ENCODE measurements at places on chromosomes 4 and X.

- DNase-seq: peak; percentile 55
Measured at GRCh38 chr4:122830426-122831095, 3.9 kb downstream of the FGF2 start.

DNA sequence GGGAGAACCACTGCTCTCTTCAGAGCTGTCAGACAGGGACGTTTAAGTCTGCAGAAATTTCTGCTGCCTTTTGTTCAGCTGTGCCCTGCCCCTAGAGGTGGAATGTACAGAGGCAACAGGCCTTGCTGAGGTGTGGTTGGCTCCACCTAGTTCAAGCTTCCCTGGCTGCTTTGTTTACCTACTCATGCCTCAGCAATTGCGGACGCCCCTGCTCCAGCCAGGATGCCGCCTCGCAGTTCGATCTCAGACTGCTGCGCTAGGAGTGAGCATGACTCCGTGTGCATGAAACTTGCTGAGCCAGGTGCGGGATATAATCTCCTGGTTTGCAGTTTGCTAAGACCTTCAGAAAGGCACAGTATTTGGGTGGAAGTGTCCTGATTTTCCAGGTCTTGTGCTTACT is 70.9 kb downstream of the MAGEB5 start:
- no peak for DNase-seq

DNA sequence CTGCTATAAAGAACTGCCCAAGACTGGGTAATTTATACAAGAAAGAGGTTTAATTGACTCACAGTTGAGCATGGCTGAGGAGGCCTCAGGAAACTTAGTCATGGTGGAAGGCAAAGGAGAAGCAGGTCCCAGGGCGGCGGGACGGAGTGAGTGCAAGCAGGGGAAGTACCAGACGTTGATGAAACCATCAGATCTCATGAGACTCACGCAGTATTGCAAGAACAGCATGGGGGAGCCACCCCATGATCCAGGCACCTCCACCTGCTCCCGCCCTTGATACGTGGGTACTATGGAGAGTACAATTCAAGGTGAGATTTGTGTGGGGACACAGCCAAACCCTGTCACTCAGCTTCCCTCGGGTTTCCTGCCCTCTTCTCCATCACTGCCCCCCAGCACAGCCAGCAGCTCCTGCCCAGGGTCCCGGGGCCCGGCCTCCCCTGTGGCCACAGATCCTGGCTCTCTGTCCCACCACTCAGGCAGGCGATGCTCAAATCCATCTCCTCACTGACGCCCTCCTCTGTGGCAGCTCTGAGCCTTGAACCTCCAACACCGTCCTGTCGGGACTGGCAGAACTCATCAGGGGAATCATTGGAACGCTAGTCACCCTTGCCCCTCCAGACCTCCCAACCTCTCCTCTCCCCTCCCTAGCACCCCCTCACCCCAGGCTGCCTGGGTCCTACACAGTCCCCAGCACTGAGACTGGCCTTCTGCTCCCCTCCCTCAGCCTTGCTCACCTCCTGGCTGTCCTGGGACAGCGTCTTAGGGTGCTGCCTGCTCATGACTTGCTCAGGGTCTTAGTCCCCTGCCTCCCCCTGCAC is 37.6 kb downstream of the FGFRL1 start:
- no peak for DNase-seq

DNA sequence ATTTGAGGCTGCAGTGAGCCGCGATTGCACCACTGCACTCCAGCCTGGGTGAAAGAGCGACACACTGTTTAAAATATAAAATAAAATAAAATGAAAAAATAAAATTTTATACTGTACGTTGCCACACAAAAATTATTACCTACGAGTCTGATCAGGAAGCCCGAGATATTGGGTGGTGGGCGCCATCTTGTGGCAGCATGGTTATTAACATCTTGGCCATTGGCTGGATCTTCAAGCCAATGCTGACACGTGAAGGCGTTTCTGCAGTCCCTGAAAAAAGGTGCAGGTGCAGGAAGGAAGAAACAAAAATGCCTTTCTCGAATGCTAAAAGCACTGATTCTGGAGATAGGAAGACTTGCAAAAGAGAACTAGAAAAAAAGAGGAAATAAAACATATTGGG is 4.9 kb upstream of the TLR8 start:
- peak; percentile 17 for DNase-seq

- DNase-seq: no peak
Measured at GRCh38 chrX:12702509-12703091, 88.6 kb upstream of the PRPS2 start.

DNA sequence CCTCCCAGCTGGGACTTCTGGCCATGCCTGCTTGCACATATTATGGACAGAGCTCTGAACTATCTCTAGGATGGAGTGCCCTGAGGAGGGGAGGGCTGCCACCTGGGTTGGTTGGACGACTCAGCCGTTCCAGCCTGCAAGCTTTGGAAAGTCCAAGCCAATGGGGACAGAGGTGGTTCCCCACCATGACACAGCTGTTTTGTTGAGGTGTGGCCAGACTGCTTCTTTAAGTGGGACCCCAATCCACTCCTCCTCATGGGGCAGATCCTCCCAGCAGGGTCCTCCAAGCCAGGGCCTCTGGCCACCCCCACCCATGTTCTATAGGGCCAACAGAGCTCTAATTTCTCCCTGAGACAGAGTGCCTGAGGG is 22.7 kb downstream of the F8A3 start:
- no peak for DNase-seq

- DNase-seq: no peak
Measured at GRCh38 chr4:132299841-132300240, 849.3 kb upstream of the PCDH10 start.

GRCh38 chrX:2391869-2392606 is 108.7 kb downstream of the DHRSX start:
- peak; percentile 65 for DNase-seq

- peak; percentile 38 for DNase-seq
Measured at GRCh38 chr4:4260185-4260751, 12.2 kb upstream of the TMEM128 start.

DNA sequence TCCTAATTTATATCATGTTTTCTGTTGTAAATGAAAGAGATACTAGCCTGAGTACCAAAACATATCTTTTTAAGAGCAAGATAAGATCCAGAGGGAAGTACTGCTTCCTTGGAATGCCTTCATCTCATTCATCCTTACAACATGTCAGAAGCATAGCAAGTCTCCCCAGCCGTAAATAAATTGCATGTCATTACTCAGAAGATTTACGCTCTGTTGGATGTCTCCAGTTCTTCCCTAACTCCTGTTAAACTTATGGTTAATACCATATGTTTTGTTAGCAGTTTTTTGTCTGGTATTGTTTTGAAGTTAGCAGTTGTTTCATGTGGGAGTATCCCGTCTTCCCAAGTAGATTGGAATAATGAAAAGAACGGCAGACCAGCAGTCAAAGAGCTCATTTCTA is 7.5 kb upstream of the GPC3 start:
- DNase-seq: no peak

- DNase-seq: peak; percentile 65
Measured at GRCh38 chr4:153573881-153574802, 108.0 kb downstream of the TMEM131L start.

- peak; percentile 35 for DNase-seq
Measured at GRCh38 chr4:145061318-145061920, 36.6 kb downstream of the ANAPC10 start.

GRCh38 chr4:76177709-76178108 is 29.5 kb upstream of the NUP54 start:
- no peak for DNase-seq

DNA sequence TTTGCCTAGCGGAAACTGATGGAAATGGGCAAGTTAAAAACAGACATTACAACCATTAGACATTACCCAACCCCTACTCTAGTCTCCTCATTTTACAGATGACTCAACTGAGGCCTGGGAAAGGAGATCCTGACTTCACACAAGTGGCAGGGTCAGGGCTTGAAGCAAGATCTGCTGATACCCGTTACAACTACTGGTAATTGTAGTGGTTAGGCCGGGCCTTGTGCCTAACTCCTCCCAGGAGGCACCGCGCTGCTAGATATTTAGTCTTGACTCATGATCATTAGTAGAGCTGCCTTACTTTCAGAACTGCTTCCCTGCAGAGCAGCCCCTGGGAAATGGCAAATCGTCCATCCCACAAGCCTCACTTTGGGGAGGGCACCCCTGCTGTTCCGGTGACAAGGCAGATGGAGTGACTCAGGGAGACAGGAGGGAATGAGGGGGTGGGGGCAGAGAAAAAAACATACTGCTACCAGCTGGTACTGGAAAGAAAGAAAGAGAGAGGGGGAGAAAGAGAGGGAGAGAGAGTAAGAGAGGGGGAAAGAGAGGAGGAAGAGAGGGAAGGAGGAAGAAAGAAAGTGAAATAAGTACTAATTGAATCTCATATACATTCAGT is 12.2 kb downstream of the ARHGEF6 start:
- peak; percentile 52 for DNase-seq

GRCh38 chr4:108738003-108738706 is 24.7 kb downstream of the ETNPPL start:
- no peak for DNase-seq

DNA sequence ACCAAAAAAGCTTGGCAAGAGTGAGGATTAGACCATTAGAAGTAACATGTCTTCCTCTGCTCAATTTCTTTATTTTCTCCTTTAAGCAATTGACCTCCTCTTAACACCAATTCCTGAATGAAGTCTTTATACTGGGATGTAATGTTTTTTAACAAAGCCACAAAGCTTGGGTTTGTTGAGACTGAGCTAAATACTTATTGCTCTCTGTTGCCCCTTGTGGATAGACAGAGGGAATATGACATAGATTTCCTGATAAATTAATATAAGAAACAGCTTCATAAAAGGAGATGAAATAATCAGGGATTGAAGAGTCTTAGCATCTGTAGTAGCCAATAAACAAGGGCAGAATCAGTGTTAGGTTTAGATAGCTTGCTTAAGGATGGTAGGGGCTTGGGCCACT is 57.6 kb downstream of the CCDC160 start:
- DNase-seq: no peak

- no peak for DNase-seq
Measured at GRCh38 chr4:13647031-13647430, 19.5 kb upstream of the BOD1L1 start.

DNA sequence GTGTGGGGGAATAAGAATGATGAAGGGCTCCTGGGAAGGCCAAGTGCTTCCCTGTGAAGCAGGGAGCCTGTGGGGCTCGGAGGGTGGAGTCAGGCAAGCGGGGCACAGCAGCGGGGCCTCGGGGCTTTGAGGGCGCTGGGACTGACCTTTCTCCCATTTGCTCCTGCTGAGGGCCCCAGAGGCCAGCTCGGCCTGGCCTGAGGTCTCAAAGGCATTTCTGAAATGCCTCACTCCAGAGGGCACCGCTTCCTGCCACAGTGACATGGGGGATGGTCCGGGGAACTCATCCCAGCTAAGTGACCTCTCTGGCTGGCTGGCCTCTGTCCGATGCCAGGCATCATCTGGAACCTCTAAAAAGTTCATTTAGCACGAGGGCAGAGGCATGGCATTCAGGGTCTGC is 98.8 kb upstream of the STX18 start:
- no peak for DNase-seq

- no peak for DNase-seq
Measured at GRCh38 chr4:38138363-38138762, 178.2 kb downstream of the PTTG2 start.

GRCh38 chr4:185352741-185353140 is 43.0 kb downstream of the LRP2BP start:
- DNase-seq: no peak

GRCh38 chr4:185998791-185999190 is 70.2 kb upstream of the TLR3 start:
- no peak for DNase-seq

DNA sequence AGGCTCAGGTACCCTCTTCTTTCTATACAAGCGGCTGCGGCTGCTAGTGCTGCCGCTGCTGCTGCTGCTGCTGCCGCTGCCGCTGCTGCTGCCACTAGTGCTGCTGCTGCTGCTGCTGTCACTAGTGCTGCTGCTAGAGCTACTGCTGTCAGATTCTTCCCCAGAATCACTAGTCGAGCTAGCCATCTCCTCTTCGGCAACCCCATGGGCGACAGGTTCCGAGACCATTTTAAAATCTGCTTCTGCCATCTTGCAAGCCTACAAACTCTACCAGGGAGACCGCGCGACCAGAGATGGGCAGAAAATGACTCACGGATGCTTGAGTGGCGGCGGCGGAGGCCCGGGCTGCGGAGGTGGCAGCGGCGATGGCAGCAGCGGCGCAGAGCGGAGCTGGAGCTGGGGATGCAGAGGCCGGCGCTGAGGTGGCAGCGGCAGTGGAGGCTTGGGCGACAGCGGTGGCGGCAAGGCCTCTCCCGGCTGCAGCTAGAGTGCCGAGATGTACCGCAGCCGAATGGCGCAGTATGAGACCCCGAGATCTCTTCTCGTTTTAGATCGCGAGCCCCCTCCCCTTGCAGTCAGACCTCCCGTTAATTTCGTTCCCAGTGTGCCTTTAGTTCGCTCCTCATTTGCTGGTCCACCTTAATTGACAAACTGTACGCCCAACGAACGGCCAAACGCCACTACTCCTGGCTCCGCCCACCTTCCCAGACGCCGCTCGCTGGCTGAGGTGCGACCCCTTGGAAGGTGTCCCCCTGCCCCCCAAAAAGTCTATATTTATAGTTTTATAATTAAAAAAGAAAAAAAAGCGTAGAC is at the start of gene NAP1L3:
Gene NAP1L3 (minus strand): TSS at position 523 of the 813 bp plus-strand sequence. CDS start 274 bp downstream, at position 249.
- DNase-seq: no peak

- no peak for DNase-seq
Measured at GRCh38 chr4:85717847-85718246, 242.9 kb downstream of the ARHGAP24 start.

- no peak for DNase-seq
Measured at GRCh38 chr4:22099896-22100295, 151.3 kb upstream of the KCNIP4 start.

- no peak for DNase-seq
Measured at GRCh38 chr4:102091656-102092055, 253.6 kb downstream of the SLC39A8 start.

DNA sequence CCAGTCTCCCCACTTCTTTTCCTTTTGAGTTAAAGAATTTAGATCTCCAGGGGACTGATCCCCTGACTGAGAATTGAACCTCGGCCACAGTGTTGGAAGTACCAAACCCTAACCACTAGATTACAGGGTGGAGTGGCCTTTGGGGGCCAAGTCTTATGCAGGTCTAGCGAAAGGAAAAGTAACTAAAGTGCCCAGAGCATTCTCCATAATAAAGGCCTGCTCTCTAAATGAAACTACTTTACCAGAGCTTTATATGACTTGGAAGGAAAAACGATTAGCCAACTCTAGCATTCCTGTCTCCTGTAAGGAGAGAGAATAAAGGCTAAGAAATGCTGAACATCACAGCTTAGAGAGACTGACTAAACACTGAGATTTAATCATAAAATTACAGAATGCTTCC is 788.0 kb downstream of the C4orf33 start:
- DNase-seq: no peak

GRCh38 chr4:105808030-105808749 is 87.1 kb upstream of the NPNT start:
- no peak for DNase-seq

GRCh38 chr4:73823760-73824159 is 12.7 kb upstream of the CXCL6 start:
- DNase-seq: no peak

- DNase-seq: no peak
Measured at GRCh38 chr4:154818230-154818629, 37.2 kb downstream of the RBM46 start.

DNA sequence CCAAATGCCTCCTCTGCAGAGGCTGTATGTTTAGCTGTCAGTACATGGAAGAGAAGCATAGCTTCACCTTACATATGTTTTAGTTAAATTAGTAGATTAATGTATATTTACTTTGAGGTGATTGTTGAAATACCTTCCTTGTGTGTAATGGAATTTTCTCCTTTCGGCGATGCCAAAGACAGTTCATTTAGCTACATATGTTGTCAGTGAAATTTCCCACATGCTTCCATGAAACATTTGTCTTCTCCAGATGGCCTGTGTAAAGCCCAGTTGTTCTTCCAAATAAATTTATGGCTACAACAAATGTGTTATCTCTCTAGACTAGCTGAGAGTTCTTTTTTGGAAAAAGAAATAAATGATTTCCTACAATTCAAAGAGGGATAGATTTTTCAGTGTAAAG is 95.2 kb downstream of the GPAT3 start:
- peak; percentile 77 for DNase-seq

All from HFF-Myc (cell line).